ENCODE measurements at places on chromosomes 2 and 18. TPM values are rescaled to one million over a fixed set of nuclear protein-coding genes. Genes with fewer than 3 reads are reported as not detected.

GRCh38 chr2:204977914-204978313 is 432.6 kb downstream of the PARD3B start:
- no peaks in the 10 kb centered on the region for H3K4me1 ChIP-seq
- no peak overlapping the region for H3K27ac ChIP-seq
- H3K4me3 ChIP-seq: no peak overlapping the region
- no peak for DNase-seq
- H3K27me3 ChIP-seq: no peaks in the 10 kb centered on the region

The NEUROD1 gene
- total RNA-seq: not detected

The METTL21A gene
- 1.5 TPM for total RNA-seq

- no peaks in the 10 kb centered on the region for H3K36me3 ChIP-seq
- H3K4me3 ChIP-seq: no peak overlapping the region
- H3K4me1 ChIP-seq: no peaks in the 10 kb centered on the region
- DNase-seq: no peak
- no peak overlapping the region for H3K27ac ChIP-seq
These were observed 181.0 kb upstream of the HNRNPA3 start for GRCh38 chr2:177031438-177032180.

DNA sequence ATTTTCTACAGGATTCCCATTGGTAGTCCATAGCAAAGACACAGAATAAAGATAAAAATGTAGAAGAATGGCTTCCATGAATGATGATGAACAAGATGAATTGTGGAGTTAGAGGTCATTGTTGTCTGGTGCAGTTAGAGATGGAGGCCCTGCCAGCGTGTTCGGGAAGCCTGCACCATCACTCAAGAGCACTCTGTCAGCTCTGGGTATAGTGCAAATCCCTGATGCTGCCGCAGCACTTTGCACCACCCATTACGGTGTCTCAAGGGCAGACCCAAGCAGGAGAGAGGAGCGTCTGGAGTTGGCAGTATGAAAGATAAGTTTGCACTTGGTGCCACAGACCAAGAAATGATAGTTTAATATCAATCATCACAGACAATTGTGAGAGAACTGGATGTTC is 181.6 kb upstream of the CHST9 start:
- no peaks in the 10 kb centered on the region for H3K36me3 ChIP-seq
- no peaks in the 10 kb centered on the region for H3K4me1 ChIP-seq
- H3K4me3 ChIP-seq: no peak overlapping the region
- no peak overlapping the region for H3K27ac ChIP-seq
- H3K27me3 ChIP-seq: no peaks in the 10 kb centered on the region
- DNase-seq: no peak

The ASAP2 gene
- total RNA-seq: 56.9 TPM

The EFEMP1 gene
- 1,320 TPM for total RNA-seq

The FBXO41 gene
- 5.2 TPM for total RNA-seq

DNA sequence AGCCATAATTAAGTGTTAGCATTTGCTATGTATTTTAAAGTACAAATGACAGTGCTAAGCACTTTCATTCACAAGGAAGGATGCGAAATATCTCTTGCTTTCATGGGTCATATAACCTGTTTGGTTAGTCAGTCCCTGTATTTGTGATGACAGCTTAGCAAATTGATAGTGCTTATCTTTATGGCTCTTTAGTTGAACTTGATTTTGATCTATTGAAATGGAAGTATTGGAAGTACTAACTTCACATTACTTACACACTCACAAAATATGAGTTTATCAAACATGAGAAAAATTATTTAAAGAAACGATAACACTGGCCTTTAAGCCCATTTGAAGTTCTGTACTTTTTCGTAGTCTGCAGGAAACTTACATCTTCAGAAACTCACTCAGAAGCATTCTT is 97.4 kb upstream of the NEUROD1 start:
- no peaks in the 10 kb centered on the region for H3K27me3 ChIP-seq
- DNase-seq: no peak
- no peak overlapping the region for H3K4me3 ChIP-seq
- peaks cover 7% of the 10 kb centered on the region for H3K4me1 ChIP-seq

Data from ascending aorta (tissue), 2 donors.